ENCODE measurements at places on chromosomes 7 and 10.

- no peak for DNase-seq
Observed at GRCh38 chr10:7153750-7154149, 257.1 kb downstream of the SFMBT2 start.

DNA sequence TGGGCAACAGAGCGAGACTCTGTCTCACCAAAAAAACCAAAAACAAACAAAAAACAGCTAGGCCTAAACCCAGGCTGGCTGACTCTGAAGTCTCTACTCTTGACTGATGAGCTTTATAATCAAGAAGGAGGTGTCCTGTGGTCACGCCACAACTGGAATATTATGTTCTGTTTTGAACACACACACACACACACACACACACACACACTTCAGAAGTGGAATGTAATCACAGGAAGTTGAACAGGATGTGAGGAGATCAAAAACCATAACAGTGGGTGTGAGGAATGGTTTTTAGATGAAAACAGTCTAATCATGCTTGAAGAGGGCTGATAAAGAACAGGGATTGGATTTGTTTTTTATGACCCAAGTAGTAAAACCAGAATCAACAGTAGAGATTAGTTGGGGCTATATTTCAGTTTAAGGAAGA lies 51.1 kb upstream of the IL6 start:
- DNase-seq, result no peak

GRCh38 chr7:2009541-2010001 lies 223.2 kb downstream of the MAD1L1 start:
- peak; percentile 65 for DNase-seq

GRCh38 chr10:73953665-73954064 lies 42.7 kb downstream of the PLAU start:
- no peak for DNase-seq

GRCh38 chr7:4246536-4246935 lies 435.6 kb upstream of the FOXK1 start:
- DNase-seq, result no peak
